ENCODE measurements at places on chromosomes 11 and 22.

DNA sequence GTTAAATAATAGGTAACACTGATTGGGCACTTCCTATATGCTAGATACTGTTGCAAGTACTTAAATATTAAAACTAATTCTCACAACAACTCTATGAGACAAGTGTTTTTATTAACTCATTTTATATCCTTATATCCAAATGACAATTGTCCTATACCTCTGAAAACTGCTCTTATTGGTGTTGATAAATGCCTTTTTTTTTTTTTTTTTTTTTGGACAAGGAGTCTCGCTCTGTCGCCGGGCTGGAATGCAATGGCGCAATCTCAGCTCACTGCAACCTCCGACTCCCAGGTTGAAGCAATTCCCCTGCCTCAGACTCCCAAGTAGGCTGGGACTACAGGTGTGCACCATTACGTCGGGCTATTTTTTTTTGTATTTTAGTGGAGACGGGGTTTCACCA is 41.6 kb downstream of the MRTFA start:
- no peak for DNase-seq

DNA sequence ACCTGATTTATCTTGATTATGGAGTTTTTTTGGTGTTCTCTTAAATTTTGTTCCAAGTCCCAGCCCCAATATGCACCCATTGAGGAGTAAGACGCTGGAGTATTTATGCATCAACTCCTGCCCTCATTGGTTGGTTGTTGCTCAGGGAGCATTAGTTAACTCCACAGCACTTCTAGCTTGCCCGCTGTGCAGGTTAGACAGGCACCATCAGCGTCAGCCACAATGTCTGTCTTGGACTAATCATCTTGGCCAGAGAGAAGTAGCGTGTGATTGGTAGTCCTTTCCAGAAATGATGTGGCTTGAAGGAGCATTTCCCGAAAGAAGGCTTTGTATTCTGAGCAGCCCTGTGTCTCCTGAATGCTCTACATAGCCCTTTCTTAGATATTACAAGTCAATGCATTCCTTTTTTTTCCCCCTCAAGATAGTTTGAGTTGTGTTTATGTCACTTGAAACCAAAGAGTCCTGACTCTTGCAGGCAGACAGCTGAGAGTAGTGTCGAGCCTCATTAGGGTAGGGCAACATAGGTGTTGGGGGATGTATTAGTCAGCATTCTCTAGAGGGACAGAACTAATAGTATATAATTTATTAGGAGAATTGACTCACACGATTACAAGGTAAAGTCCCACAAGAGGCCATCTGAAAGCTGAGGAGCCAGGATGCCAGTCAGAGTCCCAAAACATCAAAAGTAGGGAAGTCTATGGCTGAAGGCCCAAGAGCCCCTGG is 94.6 kb upstream of the RCN1 start:
- no peak for DNase-seq

DNA sequence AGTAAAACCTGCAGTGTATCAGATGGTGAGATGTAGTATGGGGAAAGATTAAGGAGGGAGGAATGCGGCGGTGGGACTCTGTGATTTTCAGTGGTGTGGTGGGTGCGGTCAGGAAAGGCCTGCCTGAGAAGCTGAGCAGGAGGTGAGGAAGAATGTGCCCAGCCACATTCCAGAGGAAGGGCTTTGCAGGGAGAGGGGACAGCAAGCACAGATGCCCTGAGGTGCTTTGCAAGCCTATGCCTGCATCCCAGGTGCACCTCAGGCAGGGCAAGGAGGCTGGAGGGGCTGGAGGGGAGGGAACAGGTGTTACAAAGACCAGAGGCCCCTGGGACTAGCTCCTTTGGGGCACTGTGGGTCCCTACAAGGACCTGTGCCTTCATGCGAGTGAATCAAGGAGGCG is 42.1 kb downstream of the MYO7A start:
- no peak for DNase-seq

DNA sequence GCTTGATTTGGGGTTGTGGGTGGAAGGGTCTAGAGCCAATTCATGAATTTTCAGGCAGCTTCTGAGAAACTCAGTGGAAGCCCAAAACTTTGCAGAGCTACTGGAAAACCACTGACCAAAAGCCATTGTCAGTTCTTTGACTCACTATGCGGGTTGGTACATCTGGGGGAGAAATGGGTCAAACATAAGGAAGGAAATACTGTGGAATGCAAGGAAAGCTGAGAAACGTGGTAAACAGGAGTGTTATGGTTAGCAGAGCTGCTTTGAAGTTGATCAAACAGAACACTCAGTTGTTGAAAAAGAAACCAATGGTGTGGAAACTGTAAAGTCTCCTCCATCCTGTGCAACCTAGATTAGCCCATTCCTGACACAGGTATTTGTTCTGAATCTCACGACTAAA is 6.3 kb upstream of the ABTB2 start:
- DNase-seq, result no peak

DNA sequence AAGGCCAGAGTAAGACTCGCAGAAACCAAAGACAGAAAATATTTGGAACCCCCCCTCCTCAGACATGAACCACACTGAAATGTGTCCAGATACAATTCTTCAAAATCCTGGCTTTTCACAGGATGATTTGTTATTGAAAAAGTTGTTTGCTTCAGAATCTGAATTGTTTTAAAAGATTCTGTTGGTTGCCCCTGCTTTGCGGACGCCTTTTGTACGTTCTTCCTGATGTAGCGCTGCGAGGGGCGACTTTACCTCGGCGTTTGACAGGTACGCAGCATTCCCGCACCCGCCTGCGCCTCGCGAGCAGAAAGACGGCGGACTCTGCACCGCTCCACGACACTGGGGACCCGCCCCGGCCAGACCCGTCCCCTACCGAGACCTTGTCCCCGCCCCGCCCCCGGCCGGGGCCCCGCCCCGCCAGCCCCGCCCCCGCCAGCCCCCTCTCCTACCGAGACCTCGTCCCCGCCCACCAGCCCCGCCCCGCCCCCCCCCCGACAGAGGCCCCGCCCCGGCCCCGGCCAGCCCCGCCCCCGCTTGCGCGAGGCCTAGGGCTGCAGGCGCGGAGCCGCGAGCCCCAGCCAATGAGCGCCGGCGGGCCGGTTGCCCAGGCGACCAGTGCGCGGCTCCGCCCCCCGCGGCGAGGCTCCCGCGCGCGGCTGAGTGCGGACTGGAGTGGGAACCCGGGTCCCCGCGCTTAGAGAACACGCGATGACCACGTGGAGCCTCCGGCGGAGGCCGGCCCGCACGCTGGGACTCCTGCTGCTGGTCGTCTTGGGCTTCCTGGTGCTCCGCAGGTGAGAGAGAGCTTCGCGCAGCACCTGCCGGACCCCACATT is at the start of gene GLB1L2:
TSS of gene GLB1L2 (plus strand) at position 635 of the 835 bp plus-strand sequence. CDS start at position 709, 74 bp downstream.
- DNase-seq, result peak; percentile 81
